ENCODE measurements at places on chromosomes 1 and 21.

DNA sequence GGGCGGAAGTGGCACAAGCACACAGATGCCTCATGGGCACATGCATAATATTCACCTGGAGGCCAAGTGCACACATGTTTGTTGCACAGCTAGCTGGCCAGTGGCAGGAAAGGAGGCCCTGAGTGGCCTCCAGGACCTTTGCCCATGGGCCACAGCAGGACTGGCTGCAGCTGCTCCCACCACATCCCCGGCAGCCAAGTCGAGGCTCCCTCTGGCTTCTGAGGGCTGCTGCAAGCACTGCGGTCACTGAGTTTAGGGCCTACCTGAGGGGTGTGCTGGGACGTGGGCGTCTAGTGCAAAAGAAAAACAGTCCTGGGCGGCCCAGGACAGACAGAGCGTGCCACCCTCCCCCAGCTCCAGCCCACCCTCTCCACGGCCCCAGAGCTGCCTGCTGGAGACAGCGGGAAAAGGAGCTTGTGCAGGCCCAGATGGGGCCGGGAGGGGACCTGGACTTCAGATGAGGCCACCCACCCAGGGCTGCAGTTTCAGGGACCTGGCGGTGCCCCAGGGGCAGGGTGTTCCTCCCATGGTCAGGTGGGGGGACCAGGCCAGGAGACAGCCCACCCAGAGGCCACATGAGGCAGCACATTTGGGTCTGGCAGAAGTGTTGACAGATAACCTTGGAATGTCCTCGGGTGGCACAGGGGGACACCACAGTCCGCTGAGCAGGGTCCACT is 265.9 kb upstream of the VAMP3 start:
- no peak for DNase-seq

DNA sequence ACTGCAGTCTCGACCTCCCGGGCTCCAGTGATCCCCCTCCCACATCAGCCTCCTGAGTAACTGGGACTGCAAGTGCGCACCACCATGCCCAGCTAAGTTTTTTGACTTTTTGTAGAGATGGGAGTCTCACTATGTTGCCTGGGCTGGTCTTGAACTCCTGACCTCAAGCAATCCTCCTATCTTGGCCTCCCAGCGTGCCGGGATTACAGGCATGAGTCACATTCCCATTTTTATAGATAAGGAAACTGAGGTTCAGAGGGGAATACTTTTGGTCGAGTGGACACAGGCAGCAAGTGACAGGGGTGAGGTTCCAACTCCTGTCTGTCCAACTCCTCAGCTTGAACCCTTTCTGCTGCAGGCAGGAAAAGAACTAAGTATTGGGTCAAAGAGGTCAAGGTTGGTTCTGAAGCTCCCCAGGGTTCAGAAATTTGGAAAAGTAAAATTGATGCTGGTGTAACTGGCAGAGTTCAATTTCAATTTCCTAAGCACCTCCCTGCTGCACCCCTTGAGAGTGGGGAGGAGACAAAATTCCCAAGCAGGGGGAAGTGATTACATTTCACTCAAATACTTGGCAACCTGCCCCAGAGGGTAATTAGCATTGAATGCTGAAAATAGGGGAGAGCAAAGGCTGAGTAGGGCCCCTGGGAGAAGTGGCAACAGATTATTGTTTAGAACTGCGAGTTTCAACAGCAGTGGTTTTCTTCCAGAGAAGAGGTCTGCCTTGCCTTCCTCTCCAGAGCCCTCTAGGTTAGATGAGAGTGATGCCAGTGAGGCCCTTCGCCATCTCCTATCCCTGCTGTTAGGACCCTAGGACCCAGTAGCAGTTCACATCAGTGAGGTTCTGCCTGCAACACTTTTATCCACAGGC is 17.5 kb upstream of the ALPL start:
- no peak for DNase-seq

DNA sequence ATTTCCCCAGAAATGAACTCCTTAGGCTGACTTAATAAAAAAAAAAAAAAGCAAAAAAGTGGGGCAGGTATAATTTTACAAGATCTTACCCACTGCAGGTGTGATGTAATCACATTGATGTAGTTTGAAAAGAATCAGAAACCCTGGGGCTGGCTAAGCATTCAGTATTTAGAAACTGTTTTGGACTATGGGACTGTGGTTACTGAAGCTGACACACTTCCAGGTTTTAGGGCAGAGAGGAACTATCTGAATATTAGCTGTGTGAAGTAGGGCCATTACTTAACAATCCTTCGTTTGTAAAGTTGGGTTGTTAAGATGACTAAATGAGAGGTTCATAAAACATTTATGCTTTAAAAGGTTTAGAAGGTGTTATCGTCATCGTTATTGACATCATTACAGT is 165.3 kb downstream of the FASLG start:
- DNase-seq: no peak

DNA sequence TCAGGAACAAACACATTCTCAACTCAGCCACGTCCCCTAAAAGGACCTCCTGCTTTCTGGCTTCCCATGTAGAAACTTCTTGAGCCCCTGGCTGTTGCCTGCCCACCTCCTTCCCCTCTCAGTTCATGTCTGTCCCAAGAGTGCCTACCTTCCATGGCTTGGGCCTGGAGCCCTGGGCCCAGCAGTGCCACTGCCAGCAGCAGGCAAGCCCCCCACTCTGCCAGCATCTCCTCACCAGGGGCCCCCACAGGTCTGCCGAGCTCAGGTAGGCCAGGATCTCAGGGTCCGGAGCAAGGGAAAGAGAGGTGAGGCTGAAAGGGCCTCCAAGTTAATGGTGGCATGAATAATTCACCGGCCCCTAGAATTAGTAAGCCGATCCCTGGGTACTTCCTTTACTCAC is at the start of gene CDCP2:
CDCP2 (minus strand) TSS at position 305 of the 400 bp plus-strand sequence; CDS start at position 227, 78 bp downstream.
- no peak for DNase-seq

GRCh38 chr1:219322766-219323165 is 149.1 kb downstream of the LYPLAL1 start:
- DNase-seq: no peak

- DNase-seq: no peak
Observed at GRCh38 chr1:44834328-44834727, 8.7 kb downstream of the PTCH2 start.

- DNase-seq: no peak
Observed at GRCh38 chr1:54464477-54465146, 58.4 kb upstream of the SSBP3 start.

GRCh38 chr1:51960262-51960661 is 30.2 kb downstream of the RAB3B start:
- DNase-seq: no peak

GRCh38 chr21:45152265-45152746 is 77.9 kb downstream of the ADARB1 start:
- DNase-seq: peak; percentile 51

GRCh38 chr1:196501760-196502428 is 106.3 kb downstream of the KCNT2 start:
- DNase-seq: no peak

DNA sequence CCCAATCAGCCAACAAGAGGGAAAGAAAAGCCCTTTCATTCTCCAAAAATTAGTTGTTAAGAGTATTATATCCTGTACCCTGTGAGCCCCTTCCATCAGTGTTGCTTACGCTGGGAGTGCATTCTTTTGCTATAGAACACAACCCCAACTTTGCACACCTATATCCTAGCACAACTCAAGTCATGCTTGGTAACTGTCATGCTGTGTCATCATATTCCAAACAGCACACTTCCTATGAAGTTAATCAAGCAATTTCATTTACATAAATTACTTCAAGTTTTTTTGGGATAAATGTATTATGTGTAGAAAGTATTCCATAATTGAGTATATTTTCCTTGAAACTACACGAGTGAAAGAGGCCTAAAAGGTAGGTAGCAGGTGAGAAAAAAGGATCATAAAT is 20.0 kb downstream of the FUBP1 start:
- no peak for DNase-seq

DNA sequence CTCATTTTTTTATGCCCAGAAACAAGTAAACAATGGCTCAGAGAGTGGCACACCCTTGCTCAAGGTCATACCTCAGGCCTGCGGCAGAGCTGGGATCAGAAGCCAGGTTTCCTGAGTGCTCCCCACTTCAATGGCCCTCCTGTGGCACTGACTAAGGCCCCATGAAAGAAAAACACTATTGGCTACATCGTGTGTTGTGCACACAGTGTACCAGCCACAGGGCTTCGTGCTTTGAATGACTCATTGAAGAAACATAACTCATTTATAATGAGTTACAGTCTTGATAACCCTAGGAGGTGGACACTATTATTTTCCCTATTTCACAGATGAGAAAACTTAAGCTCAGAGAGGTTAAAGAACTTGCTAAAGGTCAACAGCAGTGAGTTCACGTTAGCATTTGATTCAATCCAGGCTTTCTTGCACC is 91.2 kb downstream of the TRABD2B start:
- no peak for DNase-seq

- DNase-seq: no peak
Observed at GRCh38 chr1:150760013-150760412, 5.6 kb downstream of the CTSS start.

- no peak for DNase-seq
Observed at GRCh38 chr1:1351511-1352427, 2.6 kb upstream of the DVL1 start.

DNA sequence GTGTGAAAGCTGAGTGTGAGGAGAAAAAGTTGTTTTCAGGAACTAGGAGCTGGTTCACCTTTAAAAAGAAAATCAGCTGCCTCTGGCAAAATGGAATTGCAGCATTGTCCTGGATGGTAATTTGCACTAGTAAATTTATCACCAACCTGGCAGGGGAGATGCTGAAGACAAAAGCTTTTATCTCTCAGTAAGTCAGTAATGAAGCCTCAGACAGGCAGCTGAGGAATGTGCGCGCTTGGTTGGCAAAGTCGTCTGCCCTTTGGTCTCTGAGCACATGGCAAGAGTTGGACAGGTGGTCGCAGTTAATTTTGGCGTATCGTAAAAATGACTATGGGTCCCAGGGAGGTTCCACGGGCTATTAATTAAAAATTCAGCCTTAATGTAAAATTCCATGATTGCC is 131.9 kb downstream of the BACH1 start:
- DNase-seq: no peak

GRCh38 chr1:168719306-168720111 is 9.5 kb downstream of the DPT start:
- DNase-seq: no peak

- no peak for DNase-seq
Observed at GRCh38 chr1:52707927-52708655, 9.9 kb upstream of the COA7 start.

- DNase-seq: no peak
Observed at GRCh38 chr1:219433001-219433400, 179.9 kb downstream of the ZC3H11B start.

GRCh38 chr1:50179639-50180038 is 70.9 kb downstream of the ELAVL4 start:
- DNase-seq: no peak

DNA sequence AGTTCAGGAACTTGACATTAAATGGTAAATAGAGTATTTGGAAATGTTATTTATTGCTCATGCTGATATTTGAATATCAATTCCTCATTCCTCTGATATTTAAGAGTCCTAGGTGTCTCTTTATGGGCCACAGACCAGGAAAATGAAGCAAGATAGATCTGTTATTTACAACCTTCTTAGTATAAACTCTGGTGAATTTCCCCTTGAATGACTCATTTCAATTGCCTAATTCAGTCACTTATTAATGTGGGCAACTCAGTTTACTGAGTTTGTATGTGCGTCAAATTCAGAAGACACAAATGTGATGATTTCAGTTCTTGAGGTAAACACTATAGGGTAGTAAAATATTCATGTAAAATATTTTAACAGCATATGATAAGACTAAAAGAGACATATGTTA is 1404.4 kb upstream of the PRMT6 start:
- DNase-seq: no peak

- no peak for DNase-seq
Observed at GRCh38 chr1:25109531-25109951, 122.8 kb downstream of the SYF2 start.

DNA sequence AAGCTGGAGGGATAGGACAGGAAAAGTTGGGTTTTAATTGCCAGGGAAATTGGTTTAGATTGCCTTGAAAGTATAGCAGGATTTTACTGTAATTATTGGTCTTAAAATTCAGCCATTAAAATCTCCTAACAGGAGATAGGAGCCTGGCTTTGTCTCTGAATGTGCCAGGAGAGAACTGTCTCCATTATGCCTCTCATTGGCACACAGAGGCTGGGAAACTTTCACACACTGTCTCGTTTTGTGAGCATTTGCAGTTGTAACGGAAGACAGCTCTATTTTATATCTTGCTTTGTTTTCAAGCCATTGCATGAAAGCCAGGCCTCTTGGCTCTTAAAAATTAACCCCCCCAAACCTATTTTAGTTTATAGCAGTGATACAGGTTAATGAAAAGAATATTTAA is 12.5 kb downstream of the DNAJC6 start:
- no peak for DNase-seq

DNA sequence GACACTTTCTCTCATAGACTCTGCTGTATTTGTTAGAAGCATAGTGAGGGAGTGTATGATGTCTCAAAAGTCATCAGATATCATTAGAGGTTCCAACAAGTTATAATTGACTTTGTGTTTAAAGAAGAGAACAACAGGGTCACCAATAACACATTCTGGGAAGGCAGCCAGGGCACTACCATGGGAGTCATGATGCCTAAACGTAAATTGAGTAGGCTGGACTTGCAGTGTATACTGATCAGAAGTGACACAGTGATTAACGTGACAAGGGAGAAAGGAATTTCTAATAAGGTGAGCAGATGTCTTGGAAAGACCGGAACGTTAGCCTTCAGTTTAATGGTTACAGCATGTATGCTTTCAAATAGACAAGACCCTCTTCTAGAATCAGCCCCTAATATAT is 973.2 kb downstream of the NCAM2 start:
- DNase-seq: no peak

GRCh38 chr1:93435443-93435842 is 12.5 kb upstream of the FNBP1L start:
- DNase-seq: no peak

GRCh38 chr21:26389971-26390641 is 183.0 kb downstream of the CYYR1 start:
- DNase-seq: no peak

DNA sequence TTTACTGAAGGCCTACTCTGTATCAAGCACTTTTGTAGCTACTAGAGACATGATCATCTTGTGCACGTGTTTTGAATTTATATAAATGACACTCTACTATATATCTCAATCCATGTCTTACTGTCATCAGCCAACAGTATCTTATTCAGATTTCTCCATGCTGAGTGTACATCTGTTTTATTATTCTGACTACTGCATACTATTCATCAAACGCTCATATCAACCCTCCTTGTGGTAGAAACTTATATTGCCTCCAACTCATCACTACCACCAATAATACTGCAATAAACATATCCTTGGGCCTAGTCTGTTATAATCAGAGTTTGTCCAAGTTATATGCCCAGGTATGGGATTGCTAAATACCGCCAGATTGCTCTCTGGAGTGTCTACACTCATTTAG is 81.6 kb upstream of the IRF2BP2 start:
- no peak for DNase-seq

DNA sequence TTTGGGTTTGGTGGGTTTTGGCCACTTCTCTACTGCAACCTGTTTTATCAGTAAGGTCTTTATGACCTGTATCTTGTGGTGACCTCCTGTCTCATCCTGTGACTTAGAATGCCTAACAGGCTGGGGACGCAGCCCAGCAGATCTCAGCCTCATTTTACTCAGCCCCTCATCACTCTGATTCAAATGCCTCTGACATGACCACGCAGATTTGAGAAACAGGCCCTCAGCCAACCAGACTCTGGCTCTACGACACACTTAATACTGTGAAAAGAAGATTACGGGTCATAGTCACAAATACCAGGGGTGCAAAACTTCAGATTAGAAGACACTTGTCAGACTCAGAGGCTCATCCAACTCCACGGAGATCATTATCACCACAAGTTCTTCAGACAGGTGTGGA is 28.3 kb upstream of the KIF26B start:
- DNase-seq: no peak

All from stimulated activated CD4-positive, alpha-beta T cell treated with anti-CD3 and anti-CD28 coated beads, Interleukin-4, amount 100 ng/mL, for 48 hours (primary cell).